ENCODE measurements at places on chromosomes 6 and 20.

- DNase-seq, result no peak
Measured at GRCh38 chr6:54695815-54696214, 150.8 kb upstream of the FAM83B start.

GRCh38 chr6:138307816-138308730 lies 69.6 kb upstream of the SMIM28 start:
- DNase-seq, result peak; percentile 19

DNA sequence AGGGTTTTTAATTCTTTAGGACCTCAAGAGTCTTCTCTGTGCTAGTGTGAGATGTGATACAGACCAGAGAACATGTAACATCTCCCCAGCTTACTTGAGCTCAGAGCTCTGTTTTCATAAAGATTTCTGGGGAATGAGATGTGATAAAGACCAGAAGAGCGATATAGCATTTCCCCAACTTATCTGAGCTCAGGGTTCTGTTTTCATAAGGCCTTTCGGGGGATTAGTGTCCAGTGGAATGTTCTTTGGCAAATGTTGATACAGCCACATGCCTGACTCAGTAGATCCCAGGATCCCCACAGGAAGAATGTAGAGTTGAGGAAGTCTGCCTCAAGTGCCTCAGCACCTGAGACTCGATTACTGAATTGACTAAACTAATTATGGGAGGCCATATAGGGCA lies 18.7 kb upstream of the TOP1 start:
- DNase-seq, result peak; percentile 75

DNA sequence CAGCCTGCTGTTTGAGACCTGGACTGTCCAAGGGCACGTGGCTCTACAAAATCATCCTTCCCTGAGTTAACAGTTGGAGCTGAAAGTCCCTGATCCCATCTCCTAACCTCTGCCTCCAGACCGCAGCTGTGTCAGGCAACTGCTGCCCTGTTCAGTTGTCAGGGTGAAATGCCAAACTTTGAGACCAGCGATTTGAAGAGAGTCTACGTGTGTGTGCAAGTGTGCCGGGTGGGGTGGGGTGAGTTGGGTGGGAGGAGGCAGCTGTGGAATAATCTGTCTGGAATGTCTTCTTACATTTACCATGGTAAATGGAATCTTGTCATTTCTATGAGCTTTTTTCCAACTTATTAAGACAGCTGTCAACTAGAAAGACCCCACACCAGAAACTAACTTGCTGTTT lies 81.0 kb upstream of the FAM8A1 start:
- DNase-seq, result peak; percentile 43

Data from fibroblast of lung (primary cell).